ENCODE measurements at places on chromosomes 4 and X.

GRCh38 chr4:94504545-94504944, 52.8 kb downstream of the PDLIM5 start:
- no peak for DNase-seq

DNA sequence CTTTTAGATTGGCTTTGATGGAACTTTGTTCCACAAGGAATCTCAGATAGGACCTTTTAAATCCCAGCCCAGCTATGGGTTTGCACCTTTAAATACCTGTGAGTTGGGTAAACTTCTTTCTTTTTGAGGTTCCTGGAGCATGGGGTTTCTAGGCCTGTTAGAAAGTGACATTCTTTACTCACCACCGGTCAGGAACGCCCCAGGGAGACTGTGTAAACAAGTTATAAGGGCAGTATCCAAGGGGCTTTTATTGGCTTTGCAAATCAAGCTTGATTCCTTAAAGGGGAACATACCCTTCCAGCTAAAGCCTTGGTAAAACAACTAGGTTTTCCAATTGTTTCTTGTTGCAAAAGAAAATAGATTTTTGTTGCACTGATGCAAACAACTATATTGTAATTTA, 93.4 kb downstream of the TENT5D start:
- DNase-seq, result no peak

DNA sequence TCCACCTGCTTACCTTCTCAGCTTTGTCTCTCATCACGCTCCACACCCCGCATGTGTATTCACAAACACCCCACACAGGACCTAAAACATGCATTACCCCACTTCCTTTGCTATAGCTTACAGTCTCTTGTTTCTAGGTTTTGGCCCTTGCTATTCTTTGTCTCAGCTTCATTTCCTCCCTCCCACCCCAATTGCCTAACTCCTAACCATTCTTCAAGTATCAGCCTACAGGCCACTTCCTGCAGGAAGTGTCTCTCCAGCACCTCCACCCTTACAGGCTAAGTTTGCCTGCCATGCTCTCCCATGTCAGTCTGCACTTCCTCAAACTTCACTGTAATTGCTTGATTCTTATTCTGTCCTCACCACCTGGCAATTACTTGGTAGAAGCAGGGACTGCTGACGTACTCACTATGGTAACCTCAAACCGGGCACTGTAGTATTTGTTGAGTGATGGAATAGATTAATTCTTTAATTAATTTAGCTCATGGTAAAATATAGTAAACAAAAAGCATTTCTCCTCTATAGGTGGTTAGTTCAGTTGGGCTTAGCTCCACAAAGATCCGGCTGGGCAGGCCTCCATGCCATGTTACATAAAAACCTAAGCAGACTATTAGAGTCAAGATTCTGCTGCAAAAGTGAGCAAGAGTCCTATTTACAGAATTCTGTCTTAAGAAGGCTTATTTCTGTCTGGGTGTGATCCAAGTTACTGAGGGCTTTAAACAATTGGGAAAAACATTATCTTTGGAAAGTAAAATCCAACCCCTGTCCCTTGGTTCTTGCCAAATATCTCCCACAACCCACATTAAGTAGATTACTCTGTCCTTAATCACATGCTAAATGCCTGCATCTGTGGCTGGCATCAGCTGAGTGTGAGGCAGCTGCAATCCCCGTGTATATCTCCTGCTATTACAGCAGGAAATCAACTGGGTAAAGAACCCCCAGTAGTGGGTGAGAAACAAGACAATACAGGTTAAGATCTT, 124.7 kb upstream of the CPEB2 start:
- no peak for DNase-seq

DNA sequence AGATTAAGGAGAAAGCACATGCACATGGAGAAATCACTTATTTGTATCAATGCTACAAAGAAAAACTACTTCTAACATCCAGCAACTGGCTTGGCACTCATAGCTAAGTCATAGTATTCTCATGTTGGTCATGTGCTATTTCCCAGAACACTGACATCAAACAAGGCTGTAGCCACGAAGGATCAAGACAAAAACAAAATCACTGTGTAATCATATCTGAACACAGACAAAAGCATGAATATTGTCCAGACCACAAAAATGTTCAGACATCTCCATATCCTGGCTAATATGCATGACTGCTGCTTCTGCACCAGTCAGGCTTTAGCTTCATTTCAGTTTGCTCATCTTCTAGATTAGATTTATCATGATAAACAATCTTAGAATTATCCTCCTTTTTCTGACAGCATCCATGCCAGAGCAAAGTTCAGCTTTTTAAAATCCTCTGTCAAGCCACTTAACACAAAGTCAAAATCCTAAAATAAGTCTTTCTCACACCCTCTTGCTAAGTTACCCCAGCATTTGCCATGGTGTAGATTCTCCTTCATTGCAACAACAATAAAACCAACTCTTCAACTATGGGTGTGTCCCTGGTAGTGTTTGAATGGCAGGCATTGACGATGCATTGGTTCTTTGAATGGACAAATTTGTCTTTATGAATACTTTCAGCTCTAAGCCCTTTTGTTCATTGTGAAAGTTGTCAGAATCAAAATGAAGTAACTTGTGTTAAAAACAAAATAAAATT, 39.1 kb upstream of the NPFFR2 start:
- DNase-seq, result no peak

GRCh38 chrX:136386173-136386572, 85.4 kb downstream of the ADGRG4 start:
- no peak for DNase-seq

- DNase-seq, result no peak
Measured at GRCh38 chr4:83974111-83974780, 438.3 kb downstream of the GPAT3 start.

- DNase-seq, result no peak
Measured at GRCh38 chr4:56973336-56973735, 4.1 kb downstream of the NOA1 start.

- no peak for DNase-seq
Measured at GRCh38 chr4:1204828-1205585, 32.6 kb upstream of the SPON2 start.

DNA sequence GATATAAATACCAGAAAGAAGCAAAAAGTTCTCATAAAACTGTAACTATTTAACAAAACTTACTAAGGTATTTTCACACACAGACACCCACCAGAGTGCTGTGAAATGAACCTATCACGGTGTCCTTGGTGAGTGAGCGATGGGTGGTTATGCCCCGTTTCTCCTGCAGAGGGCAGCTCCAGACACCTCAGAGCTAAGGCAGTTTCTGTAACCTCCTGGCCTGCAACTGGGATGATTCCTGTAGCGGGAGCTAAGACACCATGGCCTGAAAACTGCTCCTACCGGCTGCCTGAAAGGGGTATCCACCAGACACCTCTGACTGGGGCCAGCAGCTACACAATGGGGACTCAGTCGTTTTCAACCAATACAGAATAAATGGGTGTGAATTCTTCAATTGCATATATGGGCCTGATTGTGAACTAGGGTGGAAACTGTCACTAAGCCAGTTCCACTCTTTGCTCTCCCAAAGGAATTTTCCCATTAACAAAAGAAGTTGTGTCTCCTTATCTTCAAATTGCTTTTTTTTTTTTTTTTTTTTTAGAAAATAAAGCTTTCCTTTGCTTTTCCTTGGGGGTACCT, 2375.8 kb upstream of the TENM3 start:
- no peak for DNase-seq

DNA sequence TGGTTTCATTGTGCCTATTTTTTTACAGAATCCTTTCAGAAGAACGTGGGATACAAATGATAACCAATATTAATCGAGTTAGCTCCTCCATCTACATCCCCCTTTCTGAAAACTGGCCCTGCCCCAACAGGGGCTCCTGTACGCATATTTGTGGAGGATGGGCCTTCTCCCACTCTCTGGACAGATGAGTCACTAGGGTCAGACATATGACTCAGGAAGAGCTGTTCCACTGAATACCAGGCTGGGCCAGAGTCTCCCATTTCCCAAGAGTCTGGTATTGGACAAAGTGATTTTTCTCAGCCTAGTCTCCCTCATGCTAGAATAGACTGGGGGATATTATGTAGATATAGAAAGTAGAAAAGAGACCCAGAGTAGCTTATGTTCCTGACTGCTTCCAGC, 142.4 kb downstream of the TSPAN5 start:
- no peak for DNase-seq

DNA sequence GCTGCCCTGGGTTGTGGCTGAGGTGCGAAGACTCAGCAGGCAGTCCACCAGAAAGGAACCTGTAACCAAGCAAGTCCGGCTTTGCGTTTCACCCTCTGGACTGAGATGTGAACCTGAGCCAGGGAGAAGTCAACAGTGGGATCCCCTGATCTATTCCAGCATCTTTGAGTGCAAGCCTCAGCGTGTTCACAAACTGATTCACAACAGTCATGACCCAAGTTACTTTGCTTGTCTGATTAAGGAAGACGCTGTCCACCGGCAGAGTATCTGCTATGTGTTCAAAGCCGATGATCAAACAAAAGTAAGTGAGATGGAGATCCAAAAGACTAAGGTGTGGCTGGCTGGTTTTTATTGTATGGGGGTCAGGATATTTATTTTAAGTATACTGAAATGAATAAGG, 11.3 kb downstream of the TBC1D1 start:
- no peak for DNase-seq
